ENCODE measurements at places on chromosomes 6 and 20.
A peak's percentile ranks its signal among the peaks of the same experiment; 100 is the strongest.

GRCh38 chr6:154508573-154509375 lies 1.7 kb downstream of the CNKSR3 start:
- no peak for DNase-seq

DNA sequence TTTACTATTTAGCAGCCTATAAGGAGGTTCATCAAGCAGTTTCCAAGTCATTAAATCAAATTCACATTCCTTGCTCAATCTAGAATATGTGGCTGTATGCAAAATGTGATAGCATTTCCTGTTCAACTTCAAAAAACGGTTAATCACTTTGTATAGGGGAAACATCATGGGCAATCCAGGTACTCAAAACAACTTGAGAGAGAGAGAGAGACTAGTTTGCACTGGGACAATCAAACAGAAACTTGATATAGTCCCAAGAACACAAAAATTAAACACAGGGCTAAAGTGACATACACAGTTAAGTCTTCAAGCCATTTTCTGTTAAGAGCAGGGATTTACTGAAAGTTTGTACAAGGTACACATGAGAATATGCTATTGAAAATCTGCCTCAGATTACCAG lies 7.4 kb downstream of the CPNE1 start:
- DNase-seq, result no peak

DNA sequence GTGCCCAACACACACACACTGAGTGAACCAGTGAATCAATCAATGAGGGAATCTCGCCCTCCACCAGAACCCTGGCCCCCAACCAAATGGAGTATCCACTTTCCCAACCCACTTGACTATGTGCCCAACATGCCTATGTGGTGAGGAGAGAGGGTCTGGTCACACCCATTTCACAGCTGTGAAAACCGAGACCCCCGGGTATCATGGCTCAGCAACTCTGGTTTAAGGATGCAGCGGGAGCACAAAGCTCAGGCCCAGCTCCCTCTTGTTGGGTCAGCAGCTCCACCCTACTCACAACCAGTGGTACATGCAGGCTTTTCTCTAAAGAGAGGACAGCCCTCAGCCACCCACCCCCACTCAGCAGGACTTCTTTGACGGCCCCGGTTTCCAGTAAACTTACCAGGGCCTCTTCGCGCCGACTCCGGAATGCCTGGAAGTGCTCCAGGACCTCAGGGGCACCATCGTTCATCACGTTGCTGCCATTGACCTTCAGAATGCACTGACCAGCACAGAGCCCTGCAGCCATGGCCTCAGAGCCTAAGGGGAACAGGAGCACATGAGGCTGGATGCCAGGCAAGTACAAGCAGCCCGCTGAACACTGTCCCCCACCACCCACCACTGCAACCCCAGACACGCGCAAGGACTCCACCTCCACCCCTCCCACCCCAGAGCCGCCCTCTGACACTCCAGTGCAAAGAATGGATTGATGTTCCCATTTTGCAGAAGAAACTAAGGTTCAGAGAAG lies 174.7 kb downstream of the PREX1 start:
- DNase-seq, result no peak

GRCh38 chr20:15476186-15476585 lies 1097.1 kb downstream of the KIF16B start:
- no peak for DNase-seq

DNA sequence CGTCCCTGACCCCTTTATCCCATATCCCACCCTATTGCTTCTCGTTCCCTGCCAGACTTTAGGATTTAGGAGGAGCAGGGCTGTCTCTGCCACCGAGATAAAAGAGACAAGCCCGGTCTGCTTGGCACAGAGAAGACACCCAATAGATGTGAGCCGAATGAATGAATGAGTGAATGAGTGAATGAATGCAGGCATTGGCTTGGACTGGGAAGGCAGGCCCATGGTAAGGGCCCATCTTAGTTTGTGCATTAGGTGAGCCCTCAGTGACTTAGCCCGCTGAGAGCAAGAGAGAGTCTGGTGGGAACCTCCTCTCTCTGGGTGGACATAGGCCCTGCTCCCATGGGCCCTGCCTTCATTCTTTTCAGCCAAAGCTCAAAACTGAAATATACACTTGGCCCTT lies 879 bp upstream of the BPIFB6 start:
- DNase-seq, result no peak

GRCh38 chr20:47984437-47984836 lies 199.2 kb upstream of the SULF2 start:
- DNase-seq, result no peak

- DNase-seq, result no peak
These were observed 64.2 kb downstream of the GCNT2 start for GRCh38 chr6:10585209-10585845.

GRCh38 chr6:122476131-122476530 lies 4.5 kb upstream of the SERINC1 start:
- no peak for DNase-seq

GRCh38 chr6:90028066-90028778 lies 134.0 kb downstream of the GJA10 start:
- DNase-seq, result no peak

DNA sequence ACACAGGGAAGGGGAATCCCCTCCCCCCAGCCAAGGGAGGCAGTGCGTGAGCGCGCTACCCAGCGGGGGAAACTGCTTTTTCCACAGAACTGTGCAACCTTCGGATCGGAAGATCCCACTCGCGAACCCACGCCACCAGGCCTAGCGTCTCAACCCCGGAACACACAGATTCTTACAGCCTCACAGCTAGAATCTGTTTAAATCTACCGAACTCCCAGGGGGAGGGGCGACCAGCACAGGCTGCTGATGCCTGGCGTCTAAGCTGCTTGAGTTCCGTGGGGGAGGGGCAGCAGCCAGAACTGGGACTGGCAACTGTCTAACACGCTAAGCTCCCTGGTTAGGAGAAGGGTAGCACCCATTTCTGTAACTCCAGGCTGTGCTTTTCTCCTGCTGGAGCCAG lies 217.3 kb upstream of the TENT5A start:
- DNase-seq, result no peak

DNA sequence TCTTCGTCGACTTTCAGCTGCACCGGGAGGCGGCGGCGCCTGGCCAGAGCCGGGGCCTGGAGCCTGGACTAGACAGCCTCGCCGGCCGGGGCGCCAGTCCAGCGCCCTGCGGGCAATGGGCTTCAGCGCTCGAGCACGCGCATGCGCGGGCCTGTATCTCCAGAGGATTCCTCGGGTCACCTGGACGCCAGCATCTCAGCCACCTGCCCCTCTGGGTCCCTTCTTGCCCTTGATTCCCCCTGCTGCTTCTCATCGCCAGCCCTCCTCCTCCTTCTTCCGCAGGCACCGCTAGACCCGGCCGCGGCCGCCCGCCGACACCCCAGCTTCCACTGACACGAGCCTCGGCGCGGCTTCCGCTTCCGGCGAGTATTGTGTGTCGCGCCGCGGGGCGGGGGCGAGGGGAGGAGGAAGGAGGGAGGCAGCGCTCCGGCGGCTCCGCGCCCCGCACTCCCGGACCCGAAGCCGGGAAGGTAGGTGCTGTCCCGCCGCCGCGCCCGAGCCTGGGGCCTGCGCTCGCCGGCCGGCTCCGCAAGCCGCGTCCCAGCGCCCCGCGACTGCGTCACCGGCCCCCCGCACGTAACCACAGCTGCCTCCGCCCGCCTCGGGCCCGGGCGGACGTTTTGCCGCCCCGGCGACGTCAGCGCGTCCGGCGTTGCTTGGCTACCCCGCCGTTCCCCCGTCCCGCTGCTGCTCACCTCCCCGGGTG lies at the start of gene TRIM39:
Gene TRIM39, plus strand, starts transcription at position 402 of the 706 bp plus-strand sequence. CDS start 2,391 bp downstream, outside the sequence.
- peak; percentile 73 for DNase-seq

DNA sequence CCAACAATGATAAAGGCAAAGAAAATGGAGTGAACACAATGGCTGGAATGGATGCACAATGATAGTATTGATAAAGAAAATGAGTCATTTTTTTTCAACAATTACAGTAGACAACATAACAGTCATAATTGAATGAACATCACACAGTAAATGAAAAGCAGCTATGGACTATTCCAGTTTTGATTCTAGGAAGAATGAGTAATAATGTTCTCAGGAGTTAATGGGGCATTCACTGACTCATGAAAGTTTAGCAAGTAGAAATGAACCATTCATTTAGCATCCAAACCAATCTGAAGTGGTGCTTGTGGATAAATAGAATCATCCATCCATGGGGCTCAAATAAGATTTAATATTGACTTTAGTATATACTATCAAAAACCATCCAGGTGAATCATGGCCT lies 1029.5 kb upstream of the GJE1 start:
- no peak for DNase-seq

All from activated T-helper 1 cell treated with anti-CD3 and anti-CD28 coated beads, Interleukin-2, amount 50 U/mL, for 16 hours (primary cell).